ENCODE measurements at places on chromosomes 5 and 9.

GRCh38 chr9:87137718-87138117, 190.4 kb upstream of the GAS1 start:
- no peak for DNase-seq

DNA sequence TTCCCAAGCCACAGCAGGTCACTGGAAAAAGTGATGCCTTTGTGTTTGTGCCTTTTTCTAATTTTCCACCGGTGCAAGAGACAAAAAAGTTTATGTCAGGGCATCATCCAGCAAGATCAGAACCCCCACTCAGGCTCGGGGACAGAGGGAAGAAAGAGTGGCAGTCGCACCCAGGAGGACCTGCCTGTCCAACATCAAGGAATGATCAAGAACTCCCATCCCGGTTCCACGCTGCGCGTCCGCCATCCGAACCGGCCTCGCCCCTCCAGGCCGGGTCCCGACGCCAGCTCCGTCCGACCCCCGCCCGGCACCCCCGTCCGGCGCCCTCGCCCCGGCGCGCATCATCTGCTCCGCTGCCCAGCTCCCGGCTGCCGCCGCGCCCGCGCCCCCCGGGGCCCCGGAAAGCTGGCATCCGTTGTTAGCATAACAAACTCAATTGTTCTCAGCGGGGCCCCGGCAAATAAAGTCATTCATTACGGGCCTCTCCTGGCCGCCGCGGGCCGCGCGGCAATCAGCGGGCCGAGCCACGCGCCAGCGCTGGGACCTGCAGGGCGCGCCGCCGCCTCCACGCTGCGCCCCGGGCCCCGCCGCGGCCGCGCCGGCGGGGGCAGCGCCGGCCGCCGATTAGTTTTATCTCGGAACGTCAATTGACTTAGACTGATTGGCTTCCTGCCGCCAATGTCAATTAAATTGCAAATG, 48.1 kb downstream of the PAX5 start:
- no peak for DNase-seq

DNA sequence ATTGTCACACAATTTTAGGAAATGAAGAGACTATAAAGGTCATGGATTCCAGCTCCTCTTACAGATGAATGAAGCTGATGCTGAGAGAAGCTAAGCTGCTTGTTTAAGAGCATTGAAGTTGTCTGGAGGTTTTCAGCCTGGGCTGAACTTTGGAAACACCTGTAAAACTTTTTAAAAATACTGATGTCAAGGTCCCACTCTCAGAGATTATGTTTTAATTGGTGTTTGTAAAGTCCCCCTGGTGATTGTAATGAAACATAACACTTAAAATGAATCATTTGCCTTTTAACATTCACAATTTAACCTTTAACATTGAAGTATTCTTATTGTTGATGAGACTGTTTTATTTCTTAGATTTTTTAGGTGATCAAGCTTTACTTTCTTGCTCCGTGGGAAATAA, 16.4 kb downstream of the RAD23B start:
- no peak for DNase-seq

DNA sequence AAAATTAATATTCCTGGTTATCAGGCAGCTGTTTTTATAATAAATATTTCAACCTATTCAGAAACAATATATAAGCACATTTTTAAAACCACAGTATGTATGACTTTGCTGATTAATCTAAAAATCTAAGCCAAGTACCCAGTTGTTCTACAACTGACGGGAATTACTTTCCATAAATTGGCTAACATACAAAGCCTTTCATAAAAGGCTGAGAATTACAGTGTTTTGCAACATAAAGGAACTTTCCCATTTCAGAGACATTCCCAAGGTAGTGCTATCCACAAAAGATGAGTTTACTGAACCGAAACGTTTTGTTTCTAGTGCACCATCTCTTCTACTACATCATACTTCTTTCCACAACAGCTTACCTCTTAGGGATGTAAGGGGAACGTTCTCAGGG, 7.2 kb downstream of the RNF145 start:
- DNase-seq, result no peak

DNA sequence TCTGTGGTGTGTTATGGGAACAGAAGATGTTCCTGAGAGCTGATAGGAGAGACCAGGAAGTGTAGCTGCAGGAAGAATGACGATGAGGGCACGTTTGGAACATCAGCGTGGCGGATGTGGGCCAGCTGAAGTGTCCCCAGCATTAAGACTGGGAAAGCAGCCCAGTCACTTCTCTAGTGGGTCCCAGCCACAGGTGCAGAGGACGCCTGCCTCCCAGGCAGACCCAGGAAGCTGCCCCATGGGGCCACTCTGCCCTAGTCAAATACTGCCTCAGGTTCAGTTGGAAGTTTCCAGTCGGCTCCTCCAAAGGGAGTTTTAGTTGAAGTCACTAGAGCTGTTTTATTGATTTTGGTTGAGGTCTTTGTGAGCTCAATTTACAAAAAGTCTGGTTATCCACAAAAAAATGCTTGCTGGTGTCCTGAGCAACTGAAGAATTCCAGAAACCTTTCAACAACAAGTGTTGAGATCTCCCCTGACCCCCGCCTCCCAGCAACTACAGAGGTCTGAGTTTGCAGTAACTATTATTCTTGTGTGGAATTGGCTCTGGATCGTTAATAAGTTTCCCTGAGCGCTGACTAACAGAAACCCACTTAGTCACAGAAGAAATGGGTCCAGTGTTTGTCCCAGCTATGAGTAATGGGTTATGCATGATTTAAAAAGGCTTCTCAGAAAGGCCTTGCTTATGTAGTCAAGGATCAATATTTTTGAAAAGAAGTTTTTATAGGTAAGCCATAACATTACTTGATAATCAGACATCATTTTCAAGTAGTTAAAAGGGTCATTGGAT, 294.1 kb downstream of the FANCC start:
- DNase-seq, result no peak

GRCh38 chr9:93079371-93079770, 16.6 kb upstream of the CARD19 start:
- DNase-seq, result no peak

DNA sequence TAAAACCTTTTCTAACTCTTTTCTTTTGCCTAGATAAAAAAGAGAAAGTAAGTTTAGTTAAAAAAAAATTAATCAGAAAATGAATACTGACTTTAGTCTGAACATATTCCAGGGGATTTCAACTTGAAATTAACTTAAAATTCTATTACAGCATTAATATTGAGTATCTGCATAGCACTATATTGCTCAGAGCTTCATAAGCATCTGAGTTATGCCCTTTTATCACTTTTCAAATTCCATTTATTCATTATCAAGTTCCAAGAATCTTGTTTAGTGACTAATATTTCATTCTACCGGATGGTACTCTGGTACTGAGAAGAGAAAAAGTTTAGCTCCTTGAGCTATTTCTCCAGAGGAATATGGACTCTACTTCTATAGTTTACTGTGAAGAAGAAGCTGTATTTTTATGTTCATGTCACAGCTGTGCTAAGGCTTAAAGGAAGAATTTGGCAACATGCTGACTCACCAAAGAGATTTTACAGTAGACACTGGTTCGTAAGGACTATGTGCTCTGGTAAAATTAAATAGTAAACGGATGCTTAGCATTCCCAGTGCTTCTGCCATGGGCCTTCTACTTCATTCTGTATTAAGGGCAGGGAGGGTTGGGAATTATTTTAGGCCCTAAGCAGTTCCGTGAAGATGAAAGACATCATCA, 285.2 kb upstream of the SEMA6A start:
- DNase-seq, result no peak

DNA sequence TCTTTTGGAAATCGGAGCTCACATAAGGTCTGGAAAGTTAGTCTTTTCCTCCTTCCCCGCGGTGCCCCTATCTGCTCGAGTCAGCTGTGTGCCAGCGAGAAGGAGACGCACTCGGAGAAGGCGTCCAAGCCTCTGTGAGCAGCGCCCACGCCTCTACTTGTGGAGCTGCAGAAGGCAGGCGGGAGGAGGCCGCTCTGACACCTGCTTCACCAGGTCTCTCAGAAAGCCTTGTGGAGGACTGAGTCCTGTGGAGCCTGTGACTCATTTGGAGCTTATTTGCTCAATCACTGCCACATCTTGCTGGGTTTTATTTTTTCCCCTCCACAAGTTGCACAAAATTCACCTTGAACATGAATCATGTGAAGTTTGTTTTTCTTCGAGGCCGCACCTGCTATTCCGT, 117.5 kb downstream of the IRX2 start:
- no peak for DNase-seq

DNA sequence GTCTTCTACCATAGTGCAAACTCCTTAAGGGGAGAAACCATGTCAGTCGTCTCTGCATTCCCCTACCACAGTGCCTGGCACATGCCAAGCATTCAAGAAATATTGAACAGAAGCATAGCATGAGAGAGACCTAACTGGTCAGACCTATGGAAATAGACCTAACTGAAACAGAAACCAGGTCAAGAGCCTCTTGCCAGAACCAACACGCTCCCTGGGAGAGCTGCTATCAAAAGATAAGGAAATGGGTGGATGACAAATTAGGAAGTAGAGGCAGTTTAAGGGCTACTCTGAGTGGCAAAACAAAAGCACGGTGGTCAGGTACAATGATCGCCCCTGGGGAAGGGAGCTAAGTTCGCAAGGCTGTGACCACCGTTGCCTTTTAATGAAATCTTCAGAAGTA, 66.0 kb upstream of the SMIM15 start:
- no peak for DNase-seq

GRCh38 chr5:43592363-43592762, 10.6 kb upstream of the NNT start:
- no peak for DNase-seq

- DNase-seq, result no peak
Measured at GRCh38 chr9:133848471-133849109, 110.4 kb upstream of the SARDH start.

- no peak for DNase-seq
Measured at GRCh38 chr5:40906351-40906751, 2.9 kb upstream of the C7 start.

DNA sequence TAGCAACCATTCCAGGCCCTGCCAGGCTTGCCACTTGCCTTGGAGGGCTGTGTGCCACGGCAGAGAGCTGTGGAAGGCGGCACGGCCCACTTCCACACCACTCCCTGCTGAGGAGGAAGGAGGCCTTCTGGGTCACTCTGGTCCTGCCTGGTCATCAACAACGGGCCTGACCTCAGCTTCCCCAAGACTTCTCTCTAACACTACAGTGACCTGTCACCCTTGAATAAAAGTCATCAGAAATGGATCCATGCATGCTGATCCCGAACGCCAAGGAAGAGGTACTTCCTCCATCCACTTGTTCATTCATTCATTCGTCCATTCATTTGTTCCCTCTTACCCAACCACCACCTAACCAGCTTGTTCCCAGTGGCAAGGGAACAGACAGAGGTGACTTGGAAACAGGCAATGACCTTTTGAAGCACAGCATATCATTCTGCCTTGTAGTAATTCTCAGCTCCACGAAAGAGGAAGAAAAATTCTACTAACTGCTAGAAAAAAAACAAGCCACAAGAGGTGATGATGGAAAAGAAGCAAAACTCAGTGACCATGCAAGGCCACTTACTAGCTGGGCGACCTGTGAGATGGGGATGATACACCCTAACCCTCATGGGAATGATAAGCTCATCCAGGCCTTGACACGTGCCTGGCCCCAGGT, 58.6 kb downstream of the STK10 start:
- no peak for DNase-seq

DNA sequence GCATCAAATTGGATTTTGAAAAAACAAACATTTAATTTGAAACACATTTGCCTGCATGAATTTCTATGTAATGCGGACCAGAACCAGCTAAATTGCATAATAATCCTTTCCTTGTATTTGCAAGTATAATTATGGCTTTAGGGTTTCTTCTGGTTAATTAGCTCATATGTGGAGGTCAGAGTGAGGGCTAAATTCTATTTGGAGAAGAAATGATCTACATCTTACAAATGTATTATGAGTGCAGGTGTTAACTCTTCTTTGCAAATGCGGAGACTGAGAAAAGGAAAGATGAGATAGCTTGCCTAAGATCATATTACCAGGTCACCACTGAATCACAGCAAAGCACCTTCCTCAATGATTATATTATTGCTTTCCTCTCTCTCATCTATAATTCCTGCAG, 194.7 kb downstream of the CDH9 start:
- DNase-seq, result no peak

DNA sequence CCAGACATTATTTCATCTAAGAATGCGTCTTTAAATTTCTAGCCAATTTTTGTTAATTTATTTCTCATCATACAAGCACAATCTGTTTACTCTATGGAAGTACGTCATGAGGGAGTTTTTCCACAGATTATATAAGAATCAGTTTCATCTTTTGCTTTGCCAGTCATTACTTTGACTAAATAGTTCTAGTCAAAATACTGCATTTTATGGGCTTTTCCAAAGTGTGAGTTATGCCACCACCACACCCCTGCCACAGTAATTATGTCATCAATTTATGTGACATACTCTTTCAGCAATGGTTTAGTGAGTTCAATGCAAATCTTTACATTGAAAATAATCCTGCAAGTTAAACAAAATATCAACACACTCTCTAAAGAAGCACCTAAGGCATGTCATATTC, 2.0 kb downstream of the RIMOC1 start:
- no peak for DNase-seq

DNA sequence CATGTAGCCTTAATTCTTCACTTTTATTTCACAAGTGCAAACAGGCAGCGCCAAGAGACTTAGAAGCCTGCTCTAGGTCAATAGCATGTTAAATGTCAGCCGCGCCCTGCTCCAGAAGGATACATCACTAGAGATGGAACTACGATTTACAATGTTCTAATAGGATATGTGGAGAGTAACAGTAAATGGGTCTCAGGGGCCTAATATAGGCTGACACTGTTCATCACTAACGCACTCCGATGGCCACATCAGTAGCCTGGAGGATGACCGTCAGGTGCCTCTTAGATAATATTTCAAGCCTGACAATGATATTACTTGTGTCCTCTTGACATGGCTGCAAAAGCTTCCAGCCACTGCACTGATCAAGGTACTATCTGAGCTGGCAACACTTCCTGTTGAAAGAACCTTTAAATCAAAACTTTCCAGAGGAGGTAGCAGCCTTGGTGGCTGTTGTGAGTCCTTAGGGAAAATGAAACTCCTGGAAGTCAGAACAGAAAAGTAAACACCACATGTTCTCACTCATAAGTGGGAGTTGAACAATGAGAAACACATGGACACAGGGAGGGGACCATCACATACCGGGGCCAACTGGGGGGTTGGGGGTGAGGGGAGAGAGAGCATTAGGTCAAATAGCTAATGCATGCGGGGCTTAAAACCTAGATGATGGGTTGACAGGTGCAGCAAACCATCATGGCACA, 35.0 kb downstream of the PTTG1 start:
- no peak for DNase-seq

- DNase-seq, result no peak
Measured at GRCh38 chr5:164958688-164959087, 1453.3 kb downstream of the MAT2B start.
